ENCODE measurements at places on chromosomes 1 and 21.

DNA sequence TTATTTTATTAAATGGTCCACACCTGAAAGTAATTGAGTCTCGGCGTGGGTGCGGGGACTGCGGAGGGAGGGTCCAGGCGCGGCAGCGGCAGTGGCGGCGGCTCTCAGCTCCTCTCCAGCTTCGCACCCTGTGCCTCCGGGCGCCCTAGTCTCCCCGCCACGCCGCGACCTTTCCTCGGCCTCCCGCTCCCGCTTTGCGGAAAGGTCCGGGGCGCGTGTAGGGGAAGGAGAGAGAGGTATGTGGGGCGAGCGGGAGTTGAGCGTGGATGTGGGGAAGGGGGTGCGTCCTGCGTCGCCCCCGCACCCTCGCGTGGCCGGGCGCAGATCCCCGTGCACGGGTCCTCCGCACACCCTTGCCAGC lies 13.4 kb upstream of the ALX3 start:
- no peak for DNase-seq

GRCh38 chr1:42456754-42457089 lies 379 bp downstream of the PPCS start:
- DNase-seq, result peak; percentile 30

DNA sequence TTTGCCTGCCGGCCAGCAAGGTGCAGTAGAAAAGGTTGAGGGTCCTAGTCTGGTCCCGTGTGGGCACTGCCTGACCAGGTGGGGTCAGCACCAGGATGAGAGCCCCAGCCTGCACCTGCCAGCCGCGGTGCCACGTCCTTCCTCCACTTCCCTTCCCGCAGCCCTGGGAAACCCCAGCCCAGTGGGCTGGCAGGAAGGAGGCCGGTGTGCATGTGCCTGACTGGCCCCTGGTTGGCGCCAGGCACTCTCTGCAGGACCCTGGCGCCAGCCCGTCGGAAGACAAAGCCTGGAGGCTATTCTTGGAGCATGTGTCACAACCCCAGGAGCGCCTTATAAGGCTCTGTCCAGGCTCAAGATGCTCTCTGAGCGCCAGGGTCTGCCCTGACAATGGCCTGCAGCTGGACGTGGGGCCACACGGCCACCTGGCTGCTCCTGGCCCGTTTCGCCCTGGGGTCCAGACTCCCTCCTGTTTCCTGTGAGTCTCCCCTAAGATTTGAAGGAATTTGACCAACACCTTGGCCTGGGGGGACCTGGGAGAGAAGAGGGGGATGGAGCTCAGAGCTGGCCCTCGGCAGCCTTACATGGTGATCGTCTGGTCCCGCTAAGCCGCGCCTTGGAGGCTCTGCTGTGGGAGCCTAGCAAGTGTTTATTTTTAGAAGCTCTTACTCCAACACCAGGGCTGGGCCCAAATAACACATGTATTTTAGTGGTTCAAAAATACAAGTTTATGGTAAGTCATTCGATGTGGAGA lies 31.9 kb upstream of the POFUT2 start:
- DNase-seq, result no peak

- no peak for DNase-seq
These were observed 371.7 kb upstream of the ADGRL2 start for GRCh38 chr1:81428998-81429397.

GRCh38 chr21:36247316-36248010 lies 72.5 kb upstream of the MORC3 start:
- no peak for DNase-seq

GRCh38 chr1:91750398-91750996 lies 135.5 kb downstream of the TGFBR3 start:
- no peak for DNase-seq

DNA sequence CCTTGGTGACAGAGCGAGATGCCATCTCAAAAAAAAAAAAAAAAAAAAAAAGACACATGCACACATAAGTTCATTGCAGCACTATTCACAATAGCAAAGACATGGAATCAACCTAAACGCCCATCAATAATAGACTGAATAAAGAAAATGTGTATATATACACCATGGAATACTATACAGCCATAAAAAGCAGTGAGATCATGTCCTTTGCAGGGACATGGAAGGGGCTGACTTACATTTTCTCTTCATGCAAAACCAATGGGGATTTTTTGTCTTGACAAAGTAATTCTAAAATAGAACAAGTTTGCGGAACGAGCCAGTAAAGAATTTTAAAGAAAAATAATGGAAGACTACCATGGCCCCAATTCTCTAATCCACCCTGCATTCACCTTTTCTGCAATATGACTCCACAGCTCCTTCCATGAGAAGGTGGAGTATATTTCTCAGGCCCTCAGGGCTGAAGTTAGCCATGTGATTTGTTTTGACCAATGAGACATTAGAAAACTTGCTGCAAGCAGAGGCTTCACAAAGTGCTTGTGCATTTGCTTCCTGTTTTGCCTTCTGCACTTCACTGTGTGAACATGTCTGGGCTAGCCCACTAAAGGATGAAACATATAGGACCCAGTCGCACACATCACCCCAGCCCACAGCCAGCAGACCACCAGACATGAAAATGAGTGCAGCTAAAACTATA lies 78.8 kb upstream of the NR5A2 start:
- DNase-seq, result no peak

GRCh38 chr1:228334954-228335353 lies 71.7 kb downstream of the TRIM11 start:
- no peak for DNase-seq

DNA sequence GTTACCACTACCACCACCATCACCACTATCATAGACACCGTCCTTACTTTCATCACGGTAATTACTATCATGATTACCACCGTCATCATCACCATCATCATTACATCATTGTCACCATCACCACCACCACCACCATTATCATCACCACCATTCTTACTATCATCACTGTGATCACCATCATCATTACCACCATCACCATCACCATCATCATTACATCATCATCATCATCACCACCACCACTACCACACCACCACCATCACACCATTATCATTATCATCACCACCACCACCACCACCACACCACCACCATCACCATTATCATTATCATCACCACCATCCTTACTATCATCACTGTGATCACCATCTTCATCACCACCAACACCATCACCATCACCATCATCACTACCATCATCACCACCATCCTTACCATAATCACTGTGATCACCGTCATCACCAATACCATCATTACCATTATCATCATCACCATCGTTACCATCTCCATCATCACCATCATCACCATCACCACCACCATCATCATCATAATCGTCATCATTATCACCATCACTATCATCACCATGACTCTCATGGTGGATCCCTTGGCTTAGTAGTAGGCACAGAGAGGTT lies 244.4 kb upstream of the C1orf174 start:
- DNase-seq, result no peak

DNA sequence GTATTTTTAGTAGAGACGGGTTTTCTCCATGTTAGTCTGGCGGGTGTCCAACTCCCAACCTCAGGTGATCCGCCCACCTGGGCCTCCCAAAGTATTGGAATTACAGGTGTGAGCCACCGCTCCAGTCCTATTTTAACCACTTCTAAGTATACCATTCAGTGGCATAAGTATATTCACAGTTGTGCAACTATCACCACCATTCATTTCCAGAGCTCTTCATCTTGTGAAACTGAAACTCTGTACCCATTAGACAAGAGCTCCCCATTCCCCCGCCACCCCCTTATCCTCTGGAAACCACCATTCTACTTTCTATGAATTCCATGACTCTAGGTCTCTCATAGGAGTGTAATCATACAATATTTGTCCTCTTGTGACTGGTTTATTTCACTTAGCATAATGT lies 40.2 kb upstream of the CAMTA1 start:
- no peak for DNase-seq

- DNase-seq, result no peak
These were observed 844.9 kb downstream of the KCNT2 start for GRCh38 chr1:195763146-195763906.

- DNase-seq, result no peak
These were observed 66.7 kb downstream of the XCL1 start for GRCh38 chr1:168643152-168643551.

DNA sequence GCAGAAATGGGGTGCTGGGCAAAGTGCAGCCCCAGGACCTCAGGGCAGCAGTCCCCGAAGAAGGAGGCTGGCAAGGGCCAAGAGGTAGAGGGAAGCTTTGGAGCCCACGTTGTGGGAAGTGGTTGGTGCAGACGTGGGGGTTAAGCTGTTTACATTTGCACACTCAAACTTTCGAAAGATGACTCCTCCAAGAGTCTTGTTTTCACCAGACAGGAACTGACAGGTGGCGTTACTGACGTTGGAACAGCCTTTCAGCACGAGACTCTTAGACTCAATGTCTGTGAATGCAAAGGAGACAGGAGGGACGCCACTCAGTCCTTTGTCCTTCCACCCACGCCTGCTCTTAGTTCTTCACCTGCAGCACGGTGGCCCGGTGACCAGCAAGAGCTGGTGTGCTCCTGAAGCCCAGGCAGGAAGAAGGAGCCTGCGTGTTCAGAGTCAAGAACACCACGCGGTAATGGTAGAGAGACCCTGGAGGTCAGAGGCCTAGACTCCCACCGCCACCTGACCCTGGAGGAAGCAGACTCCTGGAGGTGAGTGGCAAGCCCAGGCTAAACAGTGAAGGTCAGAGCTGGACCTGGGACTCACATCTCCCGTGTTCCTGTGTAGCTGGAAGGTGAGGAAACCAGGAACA lies 15.9 kb downstream of the LYPD8 start:
- DNase-seq, result no peak

- DNase-seq, result no peak
These were observed 16.0 kb downstream of the THEM4 start for GRCh38 chr1:151893176-151893924.

DNA sequence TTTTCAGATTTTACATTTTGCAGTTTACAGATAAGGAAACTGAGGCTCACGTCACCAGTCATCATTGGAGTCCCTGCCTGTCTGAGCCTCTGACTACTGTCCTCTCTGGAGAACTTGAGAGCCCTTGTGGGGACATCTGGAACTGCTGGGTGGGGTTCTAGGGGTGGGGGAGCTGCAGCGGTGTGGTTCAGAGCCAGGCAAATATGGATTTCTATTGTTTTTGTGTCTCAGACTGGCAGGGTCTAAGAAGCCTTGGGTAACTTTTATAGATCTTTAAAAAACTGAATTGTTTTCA lies 46.9 kb downstream of the IER5 start:
- no peak for DNase-seq

- DNase-seq, result no peak
These were observed 440.3 kb upstream of the B3GALT2 start for GRCh38 chr1:193626695-193627094.

GRCh38 chr1:159922511-159923202 lies 2.6 kb downstream of the TAGLN2 start:
- DNase-seq, result no peak

GRCh38 chr1:40183055-40183710 lies 22.0 kb downstream of the RLF start:
- DNase-seq, result no peak

- no peak for DNase-seq
These were observed 19.2 kb downstream of the SLC9A1 start for GRCh38 chr1:27135541-27136235.

DNA sequence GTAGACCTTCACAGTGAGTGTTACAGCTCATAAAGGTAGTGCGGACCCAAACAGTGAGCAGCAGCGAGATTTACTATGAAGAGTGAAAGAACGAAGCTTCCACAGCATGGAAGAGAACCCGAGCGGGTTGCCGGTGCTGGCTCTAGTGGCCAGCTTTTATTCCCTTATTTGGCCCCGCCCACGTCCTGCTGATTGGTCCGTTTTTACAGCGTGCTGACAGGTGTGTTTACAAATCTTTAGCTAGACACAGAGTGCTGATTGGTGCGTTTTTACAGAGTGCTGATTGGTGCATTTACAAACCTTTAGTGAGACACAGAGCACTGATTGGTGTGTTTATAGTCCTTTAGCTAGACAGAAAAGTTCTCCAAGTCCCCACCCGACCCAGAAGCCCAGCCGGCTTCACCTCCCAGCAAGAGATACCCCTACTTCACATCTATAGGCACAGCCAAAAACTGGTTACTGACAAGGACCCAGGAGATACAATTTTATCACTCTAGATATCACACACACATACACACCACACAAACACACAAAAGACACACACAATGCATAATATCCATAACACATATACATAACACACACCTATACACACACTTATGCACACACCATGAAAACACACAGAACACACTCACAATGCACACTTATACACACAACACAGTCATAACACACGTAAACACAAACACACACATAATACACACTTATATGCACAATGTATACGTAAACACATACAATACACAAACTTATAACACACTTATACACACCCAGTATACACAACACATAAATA lies 68.5 kb downstream of the MAP3K21 start:
- no peak for DNase-seq

GRCh38 chr1:241475671-241476070 lies 43.9 kb downstream of the FH start:
- DNase-seq, result no peak

GRCh38 chr1:219733511-219734174 lies 120.7 kb upstream of the ZC3H11B start:
- DNase-seq, result no peak

DNA sequence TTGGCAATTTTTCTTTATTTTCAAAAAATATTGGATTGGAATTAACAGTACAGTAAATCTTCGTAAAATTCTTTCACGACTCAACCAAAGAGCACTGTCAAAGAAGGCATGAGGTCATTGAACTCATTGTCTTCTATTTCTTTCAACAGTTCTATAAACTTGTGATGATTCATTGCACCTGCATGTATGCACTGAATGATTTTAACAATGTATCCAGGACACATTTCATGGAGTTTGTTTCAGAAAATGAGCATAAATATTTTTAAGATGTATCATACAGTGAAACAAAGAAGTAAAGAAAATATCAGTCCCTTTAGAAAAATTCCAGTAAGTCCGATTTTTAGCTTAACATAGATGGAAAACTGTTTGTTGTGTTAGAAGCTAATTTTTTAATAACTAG lies 33.6 kb upstream of the CD34 start:
- DNase-seq, result no peak

- DNase-seq, result no peak
These were observed 47.8 kb upstream of the PCBP3 start for GRCh38 chr21:45595574-45596295.

GRCh38 chr1:179586107-179586823 lies 5.4 kb upstream of the TDRD5 start:
- no peak for DNase-seq

- no peak for DNase-seq
These were observed 88.0 kb upstream of the IFFO2 start for GRCh38 chr1:19044471-19044870.

GRCh38 chr1:159465191-159465603 lies 25.7 kb downstream of the OR10J1 start:
- no peak for DNase-seq

DNA sequence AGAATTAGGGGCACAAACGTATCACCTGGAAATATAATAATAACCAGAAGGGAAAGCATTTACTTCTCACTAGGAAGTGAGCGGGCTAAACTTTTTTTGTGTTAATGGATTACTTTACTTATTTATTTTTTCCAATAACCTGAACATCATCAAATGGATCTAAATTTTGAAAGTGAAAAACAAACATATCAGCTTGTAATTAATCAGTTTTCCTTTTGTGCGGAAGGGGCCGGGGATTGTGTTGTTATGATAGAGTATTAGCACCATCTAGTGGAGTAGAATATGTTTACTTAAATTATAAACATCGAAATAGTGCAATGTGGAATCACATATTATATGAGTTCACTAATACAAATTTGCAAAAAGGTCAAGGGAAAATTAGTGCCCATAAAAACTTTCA lies 9.0 kb downstream of the CFH start:
- no peak for DNase-seq
